ENCODE measurements at places on chromosomes 1 and 21.

GRCh38 chr1:118974661-118975060 is 13.5 kb downstream of the TBX15 start:
- DNase-seq = no peak

DNA sequence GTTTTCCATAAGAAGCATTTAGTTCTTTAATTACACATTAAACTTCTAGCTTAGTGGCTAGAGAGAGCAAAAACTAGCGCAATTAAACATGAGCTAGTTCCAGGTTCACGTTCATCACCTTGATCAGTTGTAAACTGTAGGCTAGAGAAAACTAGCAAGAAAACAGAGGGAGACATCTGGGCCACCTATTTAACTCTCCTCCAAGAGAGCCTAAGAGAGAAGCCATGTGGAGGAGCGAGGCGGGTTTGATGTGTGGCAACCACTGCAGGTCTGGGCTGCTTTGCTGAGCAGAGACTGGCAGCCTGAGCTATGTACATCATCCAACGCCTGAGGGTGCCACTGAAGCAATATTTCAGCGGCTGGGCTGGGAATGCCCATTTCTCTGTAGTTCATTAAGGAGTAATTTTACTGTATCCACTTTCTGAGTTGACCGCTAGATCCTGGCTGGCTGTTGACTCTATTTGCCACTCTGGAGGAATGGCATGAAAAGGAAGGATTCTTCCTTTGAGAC is 252.9 kb downstream of the DYRK1A start:
- DNase-seq = no peak

DNA sequence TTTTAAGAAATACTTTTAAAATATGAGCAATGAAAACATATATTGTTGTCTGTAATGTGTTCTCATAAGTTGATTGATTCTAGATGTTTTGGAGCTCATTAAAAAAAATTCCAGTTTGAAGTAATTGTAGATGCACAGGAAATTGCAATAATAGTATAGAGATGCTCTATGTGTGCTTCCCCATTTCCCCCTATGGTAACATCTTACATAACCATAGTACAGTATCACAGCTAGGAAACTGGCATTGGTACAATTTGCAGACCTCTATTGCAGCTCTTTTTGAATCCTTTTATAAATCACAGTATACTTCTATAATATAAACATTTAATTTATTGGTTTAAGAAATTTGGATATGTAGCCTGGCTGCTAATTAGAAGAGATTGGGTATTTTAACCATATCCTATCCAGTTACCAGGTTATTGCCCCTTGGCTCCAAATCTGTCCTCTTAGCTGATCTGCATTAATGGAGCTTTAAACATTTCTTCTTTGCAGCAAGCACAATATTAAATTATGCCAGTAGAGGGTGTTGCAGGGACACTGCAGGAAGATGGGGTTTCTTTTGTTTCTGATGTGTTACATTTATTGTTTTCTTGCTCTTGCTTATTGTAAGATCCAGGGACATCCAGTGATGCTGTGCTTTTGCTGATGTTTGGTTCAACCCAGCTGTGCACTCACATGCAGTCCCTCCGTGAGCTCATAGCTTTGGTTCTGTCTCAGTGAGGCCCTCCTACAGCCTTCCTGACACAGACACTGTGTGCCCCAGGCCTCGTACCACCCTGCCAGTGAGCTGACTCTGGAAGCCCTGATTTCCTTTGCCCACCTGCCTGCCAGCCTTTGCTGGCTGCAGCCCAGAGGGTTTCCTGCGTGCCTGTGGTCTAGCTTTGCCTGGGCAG is 103.3 kb downstream of the RABGAP1L start:
- peak; percentile 20 for DNase-seq

GRCh38 chr1:161139766-161140165 is 7.3 kb upstream of the DEDD start:
- DNase-seq = no peak

GRCh38 chr1:81915937-81916336 is 115.2 kb downstream of the ADGRL2 start:
- DNase-seq = no peak

DNA sequence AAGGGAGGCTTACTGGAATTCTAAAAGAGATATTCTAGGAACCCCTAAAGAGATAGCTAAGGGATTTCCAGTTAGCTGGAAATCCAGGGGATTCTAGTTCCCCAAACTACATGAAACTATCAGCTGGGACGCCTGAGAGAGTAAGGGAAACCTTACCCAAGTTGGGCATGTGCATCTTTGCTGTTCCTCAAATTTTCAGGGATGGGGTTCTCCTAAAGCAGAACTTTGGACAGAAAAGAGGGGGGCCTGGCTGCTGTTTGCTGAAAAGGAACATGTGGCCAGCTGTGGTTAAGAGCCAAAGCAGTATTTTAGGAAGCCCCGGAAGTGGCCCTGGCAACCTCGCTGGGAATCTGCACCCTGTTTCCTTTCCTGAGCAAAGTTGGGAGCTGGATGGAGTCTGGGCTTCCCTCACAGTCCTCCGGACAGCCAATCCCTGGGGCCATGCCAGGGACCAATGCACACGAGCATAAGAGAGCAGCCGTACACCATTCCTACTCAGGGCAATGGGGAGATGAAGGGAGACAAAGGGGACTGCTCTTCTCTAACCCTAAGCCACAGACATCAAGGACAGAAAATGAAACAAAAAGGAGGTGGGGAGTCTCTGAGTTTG is 154.3 kb downstream of the PLXNA2 start:
- DNase-seq = no peak

DNA sequence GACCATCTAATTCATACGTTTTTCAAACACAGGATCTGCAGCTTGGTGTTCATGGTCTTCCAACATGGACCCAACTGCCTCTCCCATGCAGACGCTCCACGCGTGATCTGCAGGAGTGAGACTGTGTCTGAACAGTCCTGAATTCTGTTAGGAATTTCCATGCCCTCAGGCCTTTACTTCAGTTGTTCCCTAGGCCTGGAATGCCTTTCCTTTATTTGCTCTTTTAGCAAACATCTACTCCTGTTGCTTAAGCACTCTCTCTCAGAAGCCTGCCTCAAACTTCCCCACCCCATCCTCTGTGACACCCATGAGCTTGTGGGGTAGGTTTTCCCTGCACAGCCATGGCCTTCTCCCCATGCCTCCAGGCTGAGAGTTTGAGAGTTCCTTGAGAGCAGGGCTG is 73.7 kb downstream of the DMRTB1 start:
- DNase-seq = no peak

DNA sequence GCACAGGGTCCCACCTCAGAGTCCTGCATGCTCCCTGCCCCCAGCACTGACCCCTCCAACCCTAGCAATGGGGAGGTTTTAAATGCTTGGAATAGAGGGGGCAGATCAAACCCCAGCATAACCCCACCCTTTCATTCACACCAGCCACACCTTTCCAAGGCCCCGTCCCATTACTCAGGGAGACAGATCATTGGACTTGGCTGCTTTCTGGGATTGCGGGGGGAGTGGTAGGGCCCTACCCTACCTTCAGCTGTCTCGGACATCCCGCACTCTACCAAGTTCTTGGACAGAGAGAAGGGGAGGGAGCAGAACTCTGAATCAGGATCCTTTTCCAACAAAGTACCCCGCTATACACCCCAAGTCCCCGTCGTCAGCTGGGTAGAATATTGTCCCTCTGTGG is 983 bp downstream of the PADI2 start:
- no peak for DNase-seq

- no peak for DNase-seq
These were observed 43.0 kb downstream of the SLC19A1 start for GRCh38 chr21:45499201-45499750.

DNA sequence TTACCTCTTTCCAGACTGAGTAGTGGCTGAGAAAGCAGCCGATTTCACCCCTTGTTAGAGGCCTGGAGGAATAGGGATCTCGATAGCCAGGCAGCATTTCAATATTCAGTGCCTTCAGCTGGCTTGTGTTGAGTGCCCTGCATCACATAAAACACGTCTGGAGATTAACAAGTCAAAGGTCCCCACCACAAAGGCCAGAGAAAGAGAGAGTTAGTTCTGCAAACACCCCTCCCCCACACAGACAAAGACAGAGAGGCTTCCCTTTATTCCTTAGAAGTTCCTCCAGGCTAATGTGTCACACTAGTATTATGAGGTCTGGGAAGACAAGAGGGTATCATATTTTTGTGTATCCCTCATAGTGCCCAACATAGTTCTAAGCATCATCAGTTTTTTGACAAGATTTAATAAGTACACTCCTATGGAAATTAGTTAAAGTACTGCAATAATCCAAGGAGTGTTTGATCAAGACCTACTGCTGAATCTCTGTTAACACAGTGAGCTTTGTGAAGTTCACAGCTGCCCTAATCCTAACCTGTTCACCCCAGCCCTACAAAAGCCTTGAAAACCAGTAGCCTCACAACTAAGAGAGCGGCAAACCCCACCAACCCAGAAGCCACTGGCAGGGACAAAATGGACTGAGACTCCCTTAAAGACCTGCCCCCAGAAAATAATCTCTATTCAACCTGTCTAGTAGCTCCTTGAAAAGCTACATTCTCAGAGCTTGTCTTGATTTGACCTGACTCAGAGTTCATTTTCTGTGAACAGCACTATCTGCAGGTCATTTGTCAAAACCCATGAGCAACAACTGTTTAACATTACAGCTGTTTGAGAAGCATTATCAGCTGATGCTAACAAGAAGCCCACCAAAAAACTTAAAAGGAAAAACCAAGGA is 91.9 kb downstream of the COLGALT2 start:
- DNase-seq = no peak

DNA sequence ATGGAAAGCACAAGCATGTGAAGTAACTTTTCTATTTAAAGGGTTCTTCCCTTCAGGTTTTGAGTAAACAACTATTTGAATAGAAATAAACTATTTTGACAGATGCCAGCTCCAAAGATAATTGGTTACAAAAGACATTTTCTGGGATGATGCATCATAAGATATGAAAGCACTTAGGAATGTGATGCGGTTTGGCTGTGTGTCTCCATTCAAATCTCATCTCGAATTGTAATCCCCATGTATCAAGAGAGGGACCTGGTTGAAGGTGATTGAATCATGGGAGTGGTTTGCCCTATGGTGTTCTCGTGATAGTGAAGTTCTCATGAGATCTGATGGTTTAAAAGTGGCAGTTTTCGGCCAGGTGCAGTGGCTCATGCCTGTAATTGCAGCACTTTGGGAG is 6.4 kb downstream of the DISP1 start:
- no peak for DNase-seq

DNA sequence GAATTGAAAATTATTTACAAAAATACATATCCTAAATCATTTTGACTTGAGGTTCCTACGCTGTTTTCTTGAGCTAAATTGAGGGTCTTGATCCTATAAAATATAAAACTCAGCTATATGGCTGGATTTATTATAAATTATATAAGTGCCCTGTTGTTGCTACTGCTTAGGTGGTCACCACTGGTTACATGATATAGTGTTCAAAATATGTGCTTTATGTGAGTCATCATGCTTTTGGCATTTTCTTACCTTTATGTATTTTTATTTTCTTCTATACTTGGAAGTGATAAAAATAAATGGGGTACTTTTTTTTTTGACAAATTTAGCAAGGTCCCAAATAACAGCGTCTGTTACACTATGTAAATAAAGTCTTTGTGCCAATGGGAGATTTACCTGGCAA is 31.1 kb upstream of the PTPRC start:
- DNase-seq = no peak

GRCh38 chr1:67590329-67590728 is 94.7 kb upstream of the GADD45A start:
- no peak for DNase-seq

GRCh38 chr1:208595745-208596144 is 351.6 kb upstream of the PLXNA2 start:
- peak; percentile 75 for DNase-seq

DNA sequence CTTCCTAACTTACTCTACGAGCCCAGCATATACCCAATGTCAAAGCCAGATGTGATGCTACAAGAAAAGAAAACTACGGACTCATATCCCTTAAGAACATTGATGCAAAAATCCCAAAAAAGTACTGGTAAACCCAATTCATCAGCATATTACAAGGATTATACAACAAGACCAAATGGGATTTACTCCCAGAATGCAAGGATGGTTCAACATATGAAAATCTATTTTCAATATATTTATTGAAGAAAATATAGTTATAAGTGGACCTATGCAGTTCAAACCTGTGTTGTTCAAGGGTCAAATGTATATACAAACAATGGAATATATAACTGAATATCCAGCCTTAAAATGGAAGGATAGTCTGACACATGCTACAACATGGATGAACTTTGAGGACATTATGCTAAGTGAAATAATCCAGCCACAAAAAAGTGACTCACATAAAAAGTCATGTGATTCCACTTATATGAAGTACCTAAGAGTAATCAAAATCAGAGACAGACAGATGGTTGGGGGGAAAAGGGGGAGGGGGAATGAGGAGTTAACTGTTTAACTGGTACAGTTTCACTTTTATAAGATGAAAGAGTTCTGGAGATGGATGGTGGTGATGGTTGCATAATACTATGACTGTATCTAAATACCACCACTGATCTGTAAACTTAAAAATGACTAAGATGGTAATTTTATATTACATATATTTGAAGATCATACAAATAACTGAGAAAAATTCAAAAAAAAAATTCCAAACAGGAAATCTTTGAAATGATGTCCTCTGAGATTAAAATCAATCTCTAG is 3.7 kb upstream of the KLF18 start:
- no peak for DNase-seq

- DNase-seq = no peak
These were observed 24.1 kb upstream of the ARHGEF11 start for GRCh38 chr1:157069601-157070000.

GRCh38 chr21:46500224-46500861 is 41.7 kb downstream of the DIP2A start:
- DNase-seq = no peak

DNA sequence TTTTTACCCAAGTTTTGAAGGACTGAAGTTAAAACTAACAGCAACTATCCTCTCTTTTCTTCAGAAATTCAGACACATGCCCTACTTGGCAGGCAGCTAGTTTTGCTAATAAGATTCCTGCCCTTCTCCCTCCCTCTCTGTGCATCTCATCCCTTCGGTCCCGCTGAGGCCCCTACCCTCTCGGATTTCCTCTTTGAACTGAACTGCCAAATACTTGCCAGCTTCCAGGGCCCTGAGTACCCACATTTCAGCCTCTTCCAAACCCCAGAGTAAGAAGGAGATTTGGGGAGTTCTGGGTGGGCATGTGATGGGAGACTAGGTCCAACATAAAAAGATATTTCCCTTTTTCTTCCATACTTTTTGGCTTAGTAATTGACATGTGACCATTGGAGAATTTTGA is 116.5 kb upstream of the JUN start:
- DNase-seq = no peak

- no peak for DNase-seq
These were observed 505.1 kb downstream of the LTN1 start for GRCh38 chr21:28487455-28488070.

DNA sequence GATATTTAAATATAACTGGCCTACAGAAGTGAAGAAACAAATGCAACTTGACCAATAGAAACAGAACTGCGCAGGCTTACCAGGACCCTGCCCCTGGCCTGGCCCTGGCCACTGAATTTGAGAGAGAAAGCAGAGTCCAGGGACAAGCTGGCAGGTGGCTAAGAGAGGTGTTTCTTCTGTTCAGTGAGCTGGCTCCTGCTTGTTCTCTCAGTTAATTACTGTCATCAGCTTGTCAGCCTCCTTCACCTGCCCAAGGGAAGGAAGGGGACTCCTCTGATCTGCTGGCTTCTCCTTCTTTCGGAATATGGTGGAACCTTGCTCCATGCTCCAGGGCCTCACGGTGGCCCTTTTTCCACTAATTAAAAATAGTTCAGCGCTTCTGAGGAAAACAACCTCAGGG is 388.4 kb downstream of the DISC1 start:
- DNase-seq = no peak

- DNase-seq = no peak
These were observed 45.9 kb upstream of the SAMD13 start for GRCh38 chr1:84255582-84255981.

Measured in fibroblast of skin of left quadriceps (primary cell).